ENCODE measurements at places on chromosomes 5 and 9. TPM values are rescaled to one million over a fixed set of nuclear protein-coding genes. Genes with fewer than 3 reads are reported as not detected.

DNA sequence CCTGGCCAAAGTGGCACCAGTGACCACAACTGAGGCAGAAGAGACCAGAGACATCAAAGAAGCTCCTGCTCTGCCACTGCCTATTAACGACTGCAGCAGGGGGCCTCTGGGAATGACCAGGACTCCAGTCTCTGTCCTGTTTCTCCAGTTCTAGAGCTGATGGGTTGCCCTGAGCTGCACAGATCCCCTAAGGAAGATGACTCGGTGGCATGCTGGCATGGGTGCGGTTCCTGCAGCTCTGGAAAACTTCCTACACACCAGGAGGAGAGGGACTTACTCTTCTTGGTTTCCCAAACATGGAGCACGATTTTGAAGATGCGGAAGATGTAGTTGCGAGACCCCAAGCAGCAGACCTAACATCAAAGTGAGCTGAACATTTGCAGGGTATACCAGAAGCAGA is 2.7 kb downstream of the SLIT3 start:
- no peak for DNase-seq

SOHLH1 gene
- total RNA-seq = not detected

DNA sequence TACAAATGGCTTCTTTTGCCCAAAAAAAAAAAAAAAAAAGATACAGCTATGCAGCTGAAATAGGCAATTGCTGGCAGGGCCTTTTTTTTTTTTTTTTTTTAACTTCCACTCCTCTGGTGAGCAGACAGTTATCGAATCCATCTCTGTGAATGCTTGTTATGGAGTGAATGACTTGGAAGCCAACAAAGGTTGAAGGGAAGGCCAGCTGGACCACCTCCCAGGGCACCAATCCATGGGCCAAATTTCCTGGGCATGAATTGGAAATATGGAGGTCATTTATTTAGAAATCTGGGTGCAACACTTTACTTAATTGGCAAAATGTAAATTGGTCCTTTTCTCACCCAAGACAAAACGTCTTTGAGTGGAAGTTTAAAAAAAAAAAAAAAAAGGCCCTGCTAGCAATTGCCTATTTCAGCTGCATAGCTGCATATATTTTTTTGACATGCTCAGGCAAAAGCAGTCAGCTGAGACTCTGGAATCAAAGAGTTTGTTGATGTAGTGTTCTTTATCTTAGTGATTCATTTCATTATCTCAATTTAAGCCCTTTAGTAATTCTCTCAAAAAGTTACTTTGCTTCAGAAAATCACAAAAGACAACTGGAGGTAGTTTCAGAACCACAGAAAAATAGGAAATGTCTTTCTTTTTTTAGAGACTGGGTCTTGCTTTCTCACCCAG is 392.2 kb upstream of the KLF4 start:
- DNase-seq = no peak

ACTBL2 gene
- 0.09 TPM for total RNA-seq

DNA sequence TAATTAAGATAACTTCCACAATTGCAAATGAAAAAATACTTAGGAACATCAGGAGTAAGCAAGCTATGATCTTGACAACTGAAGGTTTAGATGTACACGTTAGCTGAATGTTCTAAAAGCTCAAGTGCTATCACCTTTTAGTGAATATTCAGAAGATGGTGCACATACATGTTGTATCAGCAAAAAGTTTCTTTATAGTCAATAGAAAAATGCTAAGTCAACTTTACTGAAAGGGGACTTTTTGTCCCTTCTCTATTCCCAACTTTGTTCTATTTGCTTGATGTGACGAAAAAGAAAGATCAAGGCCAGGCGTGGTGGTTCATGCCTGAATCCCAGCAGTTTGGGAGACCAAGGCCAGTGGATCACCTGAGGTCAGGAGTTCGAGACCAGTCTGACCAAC is 7.6 kb upstream of the RGMB start:
- DNase-seq = no peak

CCNJL gene
- 22.3 TPM for total RNA-seq

- DNase-seq = no peak
Measured at GRCh38 chr5:143279698-143280097, 123.8 kb downstream of the NR3C1 start.

WDR38 gene
- 28.9 TPM for total RNA-seq

TMEM171 gene
- total RNA-seq = 0.86 TPM

DNA sequence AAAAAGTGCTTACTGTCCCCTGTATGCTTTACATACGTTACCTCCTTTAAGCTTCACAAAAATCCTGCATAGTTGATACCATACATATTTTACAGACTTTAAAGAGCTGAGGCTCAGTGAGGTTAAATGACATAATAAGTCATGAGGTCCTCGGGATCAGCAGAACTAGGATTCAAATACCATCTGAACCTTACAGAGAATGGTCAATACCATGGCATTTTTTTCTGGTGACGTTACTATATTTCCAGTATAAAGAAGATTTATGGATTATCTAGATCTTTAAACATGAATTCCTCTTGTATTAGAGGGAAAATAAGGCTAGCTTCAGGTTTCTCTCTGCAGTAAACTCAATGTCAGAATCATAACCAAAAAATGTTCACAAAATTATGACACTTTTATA is 153.7 kb upstream of the GPR151 start:
- DNase-seq = no peak

NRG2 gene
- 3.0 TPM for total RNA-seq

Measured in lung (tissue), 17 donors.